ENCODE measurements at places on chromosomes 3 and 15. TPM values are rescaled to one million over a fixed set of nuclear protein-coding genes. Genes with fewer than 3 reads are reported as not detected.

FSTL1 gene
- 790 TPM for total RNA-seq

GRCh38 chr3:14343338-14344112, 58.9 kb upstream of the SLC6A6 start:
- DNase-seq: no peak

DNA sequence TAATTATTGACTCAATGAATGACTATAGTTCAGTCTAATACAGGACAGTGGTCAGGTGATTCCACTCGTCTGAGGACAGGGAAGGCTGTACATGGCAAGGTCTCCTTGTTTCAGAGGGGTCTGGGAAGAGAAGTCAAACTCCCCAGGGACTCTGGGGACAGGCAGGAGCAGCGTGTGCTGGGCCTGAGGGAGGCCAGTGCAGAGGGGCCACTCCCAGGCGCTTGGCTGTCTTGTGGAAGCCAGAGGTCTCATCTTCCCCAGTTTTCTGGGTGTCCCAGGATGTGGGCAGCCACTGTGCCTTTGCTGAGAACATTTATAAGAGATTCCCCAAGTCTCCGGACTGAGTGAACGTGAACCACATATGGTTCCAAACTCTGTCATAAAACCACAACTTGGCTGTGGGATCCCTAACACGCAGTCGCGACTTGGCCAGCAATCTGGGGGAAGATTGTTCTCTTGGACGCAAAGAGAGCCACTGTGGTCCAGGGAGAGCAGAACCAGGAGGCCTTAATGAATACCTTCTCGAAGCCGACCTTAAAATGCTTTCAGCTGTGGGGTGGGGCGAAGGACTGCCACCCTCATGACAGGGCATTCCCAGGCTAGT, 30.4 kb downstream of the BHLHE40 start:
- DNase-seq: no peak

DNA sequence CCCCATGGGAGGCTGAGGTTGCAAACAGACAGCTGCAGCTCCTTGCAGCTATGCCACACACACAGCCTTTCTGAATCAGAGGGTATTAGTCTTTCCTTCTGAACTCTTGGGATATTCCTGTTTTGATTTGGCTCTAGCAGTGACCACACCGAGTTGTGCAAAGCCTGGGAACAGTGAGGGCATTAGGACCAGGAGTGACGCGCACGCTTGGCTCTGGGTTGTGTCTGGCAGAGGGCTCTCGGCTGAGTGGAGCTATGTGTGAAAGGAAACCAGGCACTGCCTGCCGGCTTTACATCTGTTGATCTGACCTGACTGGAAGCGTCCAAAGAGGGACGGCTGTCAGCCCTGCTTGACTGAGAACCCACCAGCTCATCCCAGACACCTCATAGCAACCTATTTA, at the start of gene GALNT15:
Gene GALNT15 (plus strand): TSS at position 292 of the 400 bp plus-strand sequence. CDS start 472 bp downstream, outside the sequence.
- DNase-seq: peak; percentile 66

DNA sequence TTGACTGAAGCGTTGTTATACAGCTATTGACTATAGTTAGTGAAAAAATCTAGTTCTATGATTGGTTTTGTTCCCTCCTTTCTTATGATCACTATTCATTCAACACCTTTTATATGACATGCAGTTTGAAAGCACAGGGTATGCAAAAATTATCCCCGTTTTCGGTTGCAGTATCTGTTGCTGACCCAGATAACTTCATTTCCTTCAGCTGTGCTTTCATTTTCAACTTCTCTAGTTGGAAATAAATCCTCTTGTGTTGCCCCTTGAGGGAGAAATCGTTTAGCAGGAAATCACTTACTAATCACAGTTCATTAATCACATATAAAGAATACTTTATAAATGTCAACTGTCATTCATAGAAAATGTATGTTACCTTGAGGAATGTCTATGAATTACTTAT, 55.1 kb downstream of the MBNL1 start:
- DNase-seq: no peak

GRCh38 chr15:74188216-74188615, 14.4 kb downstream of the STRA6 start:
- no peak for DNase-seq

- no peak for DNase-seq
Measured at GRCh38 chr15:91782221-91782620, 71.3 kb upstream of the SLCO3A1 start.

DNA sequence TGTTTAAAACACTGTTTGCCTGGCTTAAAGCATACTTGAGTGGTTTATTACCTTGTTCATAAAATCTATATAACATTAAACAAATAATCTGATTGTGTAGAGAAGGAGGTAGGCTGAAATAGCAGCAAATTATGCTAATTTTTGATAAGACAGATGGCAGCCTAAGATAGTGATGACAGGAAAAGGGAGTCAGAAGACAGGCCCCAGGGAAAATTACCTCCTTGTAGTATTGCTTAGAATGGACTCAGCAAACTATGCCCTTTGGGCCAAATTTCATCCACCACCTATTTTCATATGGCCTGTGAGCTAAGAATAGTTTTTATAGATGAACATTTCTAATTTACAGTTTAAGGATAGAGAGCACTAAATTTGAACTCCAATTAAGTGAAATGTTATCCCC, 37.8 kb downstream of the CHD2 start:
- DNase-seq: no peak

GRCh38 chr15:47529241-47529640, 188.1 kb upstream of the SEMA6D start:
- no peak for DNase-seq

- no peak for DNase-seq
Measured at GRCh38 chr3:53612508-53612907, 118.1 kb downstream of the CACNA1D start.

DNA sequence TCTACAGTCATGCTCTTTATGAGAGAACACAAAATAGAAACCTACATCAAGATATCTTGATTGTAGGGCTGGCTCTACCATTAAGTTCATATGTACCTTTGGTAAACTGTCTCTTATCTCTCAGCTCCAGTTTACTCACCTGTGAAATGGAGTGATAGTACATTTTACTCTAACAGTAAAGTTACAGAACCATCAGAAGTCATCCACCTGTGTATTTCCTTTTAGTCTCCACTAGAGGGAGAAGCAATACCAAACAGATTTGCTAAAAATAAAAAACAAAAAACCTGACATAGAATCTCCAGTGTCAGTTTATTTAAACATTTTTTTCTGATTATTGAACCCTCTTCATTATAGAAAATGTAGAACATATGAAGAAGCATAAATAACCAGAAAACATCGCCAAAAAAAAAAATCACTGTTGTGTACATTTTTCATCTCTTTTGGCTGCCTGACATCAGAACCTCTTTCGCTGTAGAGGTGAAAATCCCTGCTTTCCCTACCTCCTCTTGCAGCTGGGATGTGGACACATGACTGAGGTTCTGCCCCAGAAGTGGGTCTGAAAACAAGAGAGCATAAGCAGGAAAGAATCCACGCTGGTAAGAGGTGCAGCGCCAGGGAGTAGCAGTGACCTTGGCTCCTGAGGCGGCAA, 48.7 kb upstream of the WDR72 start:
- DNase-seq: no peak

DNA sequence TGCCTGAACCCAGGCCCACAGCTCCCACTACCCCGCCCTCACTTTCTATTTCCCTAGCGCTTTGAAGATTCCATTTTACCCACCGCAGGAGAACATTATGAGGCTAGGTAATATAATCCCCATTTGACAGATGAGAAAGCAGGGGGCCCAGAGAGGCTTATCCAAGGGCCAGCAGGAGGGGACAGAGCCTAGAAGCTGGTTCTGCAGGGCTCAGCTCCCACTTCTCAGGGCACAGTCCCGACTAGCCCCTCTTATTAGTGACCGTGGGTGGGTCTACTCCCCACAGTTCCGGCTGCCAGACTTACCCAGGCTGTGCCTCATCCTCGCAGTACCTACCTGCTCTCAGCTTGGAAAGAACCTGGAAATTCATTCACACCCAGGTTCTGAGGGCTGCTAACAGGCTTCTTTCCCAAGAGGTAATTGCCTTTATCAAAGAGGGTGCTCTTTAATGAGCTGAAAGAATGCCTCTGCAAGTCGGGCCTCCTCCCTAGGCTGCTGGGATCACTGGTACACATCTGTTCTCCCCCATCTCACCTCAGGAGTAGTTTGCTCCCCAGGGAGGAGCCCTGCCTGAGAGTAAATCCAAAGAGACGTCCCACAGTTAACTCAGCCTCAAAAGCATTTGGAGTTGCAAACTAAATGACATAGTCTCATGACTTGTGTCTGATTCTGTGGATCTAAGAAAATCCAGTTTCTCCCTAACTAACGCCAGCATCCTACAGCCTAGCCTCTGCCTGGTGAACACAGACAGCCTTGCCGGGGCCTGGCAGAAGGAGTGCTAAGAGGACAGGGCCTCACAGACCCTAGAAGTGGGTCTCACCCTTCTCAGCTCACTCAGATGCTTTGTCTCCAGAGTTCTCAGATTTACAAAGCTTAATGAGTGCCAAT, 125.0 kb downstream of the CHSY1 start:
- no peak for DNase-seq

HCLS1 gene
- total RNA-seq: 19.8 TPM

DNA sequence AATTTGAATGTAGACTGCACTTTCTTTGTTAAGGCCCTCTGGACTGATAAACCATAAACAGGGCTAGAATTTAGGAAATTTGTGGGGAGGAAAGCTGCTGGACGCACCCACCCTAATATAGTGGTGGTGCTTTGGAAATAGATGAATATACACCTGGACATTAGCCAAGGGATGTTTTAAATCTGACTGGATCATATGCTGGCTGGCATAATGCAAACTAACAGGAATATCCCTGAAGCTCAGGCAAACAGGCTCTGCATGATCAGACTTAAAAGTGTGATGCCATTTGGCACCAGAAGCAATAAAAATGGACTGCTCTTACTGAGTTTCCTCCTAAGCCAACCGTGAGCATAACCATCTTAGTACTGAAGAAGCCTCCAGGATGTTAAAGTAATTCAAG, 465.8 kb upstream of the ROBO1 start:
- DNase-seq: no peak

DNA sequence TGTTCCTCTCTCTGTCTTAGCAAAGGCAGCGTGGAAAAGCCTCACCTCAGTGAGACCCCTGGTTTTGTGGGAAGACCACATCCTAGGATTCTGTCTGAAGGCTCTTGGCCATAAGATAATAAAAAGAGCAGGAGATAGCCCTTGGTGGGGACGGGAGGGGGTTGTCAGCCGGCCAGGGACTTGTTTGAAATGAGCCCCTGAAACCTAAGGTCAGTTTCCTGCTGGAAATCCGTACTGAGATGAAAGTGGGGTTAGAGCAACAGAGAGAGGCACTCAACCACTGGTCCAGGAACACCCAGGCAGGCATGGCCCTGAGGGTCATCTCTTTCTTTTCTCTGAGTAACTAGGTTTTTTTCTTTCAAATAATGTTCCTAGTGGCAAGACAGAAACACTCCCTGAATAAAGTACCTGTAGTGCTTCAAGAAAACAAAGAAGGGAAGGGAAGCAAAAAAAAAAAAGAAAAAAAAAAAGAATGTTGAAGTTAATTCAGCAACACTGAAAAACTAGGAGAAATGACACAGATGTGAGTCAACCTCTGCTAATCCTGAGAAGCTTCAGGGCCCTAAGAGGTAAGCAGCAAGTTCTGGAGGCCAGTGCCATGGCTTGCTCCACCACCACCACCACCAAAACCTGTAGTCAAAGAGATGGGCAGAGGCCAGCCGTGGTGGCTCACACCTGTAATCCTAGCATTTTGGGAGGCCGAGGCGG, 3.2 kb downstream of the ITGB5 start:
- DNase-seq: no peak

GRCh38 chr3:31132132-31132769, 237.8 kb upstream of the GADL1 start:
- no peak for DNase-seq

DNA sequence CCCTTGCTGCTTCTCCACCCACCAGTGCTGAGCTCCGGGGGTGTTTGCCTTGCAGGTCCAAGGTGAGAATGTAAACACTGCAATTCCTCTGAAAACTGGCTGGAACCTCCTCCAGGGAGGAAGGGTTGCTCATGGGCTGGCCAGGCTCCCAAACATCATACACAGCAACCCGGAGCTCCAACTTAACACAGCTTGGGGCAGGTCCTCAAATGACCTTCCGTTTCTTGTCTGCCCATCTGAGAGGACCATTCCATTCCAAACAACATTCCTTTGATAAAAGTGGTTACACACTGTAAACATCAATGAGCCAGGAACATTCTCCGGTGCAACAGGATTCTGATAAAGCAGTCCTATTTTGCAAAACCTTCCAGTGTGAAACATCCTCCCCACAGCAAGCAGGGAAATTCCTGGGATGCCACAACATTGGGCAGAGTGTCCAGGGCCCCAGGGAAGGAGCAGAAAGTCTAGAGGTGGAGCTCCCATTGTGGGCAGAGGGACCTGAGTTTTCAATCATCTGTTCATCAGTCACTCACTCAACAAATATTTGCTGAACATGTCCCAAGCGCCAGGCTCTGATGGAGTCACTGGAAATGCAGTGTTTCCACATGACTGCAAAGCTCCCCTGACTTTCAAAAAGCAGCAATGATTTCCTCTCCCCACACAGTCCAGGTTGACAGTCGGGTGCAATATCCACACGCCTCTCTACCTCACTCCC, 7.3 kb upstream of the HEG1 start:
- DNase-seq: peak; percentile 83

- no peak for DNase-seq
Measured at GRCh38 chr15:93203036-93203435, 114.0 kb upstream of the RGMA start.

CTXN2 gene
- total RNA-seq: not detected

IL5RA gene
- total RNA-seq: not detected

- DNase-seq: no peak
Measured at GRCh38 chr3:136437043-136437442, 186.9 kb downstream of the PCCB start.
